AG04449 (cell line): ENCODE measurements at places on chromosomes 16 and 17.

- DNase-seq = no peak
These were observed 21.7 kb downstream of the ATP2A1 start for GRCh38 chr16:28899882-28900590.

DNA sequence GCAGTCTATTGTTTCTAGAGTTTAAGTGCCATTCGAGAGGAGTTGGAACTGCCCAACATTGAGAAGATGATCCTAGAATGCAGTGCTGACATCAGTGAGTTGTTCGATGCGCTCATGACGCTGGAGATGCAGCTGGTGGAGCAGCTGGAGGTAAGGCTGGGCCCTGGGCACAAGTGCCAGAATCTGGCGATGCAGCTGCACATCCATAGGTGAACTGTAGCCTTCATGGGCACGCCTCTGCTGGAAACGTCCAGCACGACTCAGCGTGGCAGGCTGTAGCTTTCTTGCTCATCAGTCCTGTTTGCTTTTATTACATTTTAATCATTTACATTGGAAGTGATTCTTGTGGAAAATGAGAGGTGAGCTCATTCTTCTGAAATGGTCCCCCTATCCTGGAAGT lies 31.7 kb downstream of the DRC3 start:
- no peak for DNase-seq

DNA sequence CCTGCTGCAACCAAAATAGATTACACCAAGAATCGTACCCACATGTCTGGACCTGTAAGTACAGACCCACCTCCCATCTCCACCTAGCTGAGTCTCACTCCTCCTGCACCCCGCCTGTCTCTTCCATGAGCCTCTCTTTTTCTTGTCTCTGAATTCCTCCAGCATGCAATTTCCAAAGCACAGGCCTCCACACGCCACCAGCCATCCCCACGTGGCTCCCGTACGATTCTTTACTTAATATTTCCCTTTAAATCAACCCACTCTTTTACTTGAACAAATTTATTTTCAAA lies 1.2 kb downstream of the RPH3AL start:
- no peak for DNase-seq

DNA sequence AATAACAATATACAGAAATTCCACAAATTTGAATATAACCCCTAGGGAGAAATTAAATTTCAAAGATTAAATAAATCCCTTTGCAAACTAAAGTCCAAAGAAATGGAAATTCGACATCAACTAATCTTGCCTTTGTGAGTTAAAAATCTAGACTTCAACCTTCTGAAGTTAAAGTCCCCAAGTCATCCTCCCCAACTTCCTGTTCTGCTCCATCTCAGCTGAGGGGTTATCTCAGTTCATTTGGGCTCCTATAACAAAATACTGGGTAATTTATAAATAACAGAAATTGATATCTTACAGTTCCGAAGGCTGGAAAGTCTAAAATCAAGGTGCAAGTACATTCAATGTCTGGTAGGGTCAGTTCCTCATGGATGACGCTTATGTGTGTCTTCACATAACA lies 22.8 kb upstream of the KDM6B start:
- DNase-seq = no peak

DNA sequence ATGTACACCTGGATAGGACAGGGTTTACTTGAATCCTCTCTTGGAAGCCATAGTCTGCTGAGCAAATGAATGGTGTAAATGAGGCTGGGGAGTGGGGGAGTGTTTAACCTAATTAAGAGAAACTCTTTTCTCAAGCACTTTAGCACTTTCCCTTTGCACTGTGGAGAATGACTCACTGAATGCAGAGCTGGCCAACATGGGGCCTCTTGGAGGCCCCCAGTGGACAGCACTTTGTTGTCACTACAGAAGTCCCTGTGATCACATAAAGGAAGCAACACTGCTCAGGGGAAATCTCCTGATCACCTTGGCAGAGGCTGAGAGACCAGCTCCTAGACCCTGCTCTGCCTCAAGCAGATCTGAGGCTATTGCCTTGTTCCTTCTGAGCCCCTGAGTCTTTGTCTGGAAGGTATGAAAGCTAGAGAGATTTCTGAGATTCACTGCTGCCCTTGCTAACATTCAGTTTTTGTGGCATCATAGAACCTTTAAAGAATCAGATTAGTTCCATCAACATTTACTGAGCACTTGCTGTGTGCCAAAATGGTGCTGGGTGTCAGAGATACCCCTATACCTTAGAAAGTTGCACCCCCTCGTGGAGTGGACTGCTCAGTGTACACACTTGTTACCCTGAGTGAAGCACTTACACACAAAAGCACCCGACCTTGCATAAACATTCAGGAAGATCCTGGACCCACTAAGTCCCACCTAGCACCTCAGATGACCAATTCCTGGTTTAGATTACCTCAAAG lies 230.1 kb upstream of the CCL2 start:
- DNase-seq = no peak

GRCh38 chr17:48894886-48895285 lies 2.3 kb downstream of the ATP5MC1 start:
- DNase-seq = no peak

GRCh38 chr16:66322174-66322573 lies 44.3 kb upstream of the CDH5 start:
- no peak for DNase-seq

DNA sequence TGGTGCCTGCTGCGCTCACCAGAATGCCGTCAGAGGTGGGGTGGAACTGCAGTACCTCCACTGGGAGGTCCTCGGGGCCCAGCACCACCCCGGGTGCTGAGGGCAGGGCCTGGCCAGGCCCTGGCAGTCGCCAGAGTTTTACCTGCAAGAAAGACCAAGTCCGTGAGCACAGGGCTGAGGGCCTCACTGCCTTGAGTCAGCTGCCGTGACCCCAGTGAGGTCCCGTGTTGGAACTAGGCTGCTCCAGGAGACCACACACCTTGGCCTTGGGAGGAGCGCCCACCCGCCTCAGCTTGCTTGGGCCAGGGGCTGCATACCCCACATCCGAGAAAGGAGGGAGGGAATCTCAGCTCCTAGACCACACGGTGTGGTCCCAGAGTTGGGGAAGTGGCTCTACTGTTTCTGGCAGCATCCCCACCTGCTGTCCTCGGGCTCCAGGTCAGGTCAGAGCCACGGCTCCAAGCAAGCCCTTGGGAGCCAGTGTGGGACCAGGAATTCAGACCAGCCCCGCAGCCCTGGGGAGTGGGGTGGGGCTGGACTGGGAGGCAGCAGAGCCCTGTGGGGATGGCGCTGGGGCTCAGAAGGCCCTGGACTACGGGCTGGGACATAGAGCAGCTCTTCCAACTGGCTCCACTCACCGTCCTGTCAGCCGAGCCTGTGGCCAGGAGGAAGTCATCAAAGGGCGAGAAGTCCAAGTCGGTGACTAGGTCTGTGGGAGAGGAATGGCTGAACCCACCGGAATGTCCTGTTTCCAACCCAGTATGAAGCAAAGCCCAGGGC lies 8.7 kb downstream of the CORO7 start:
- no peak for DNase-seq
